ENCODE measurements at places on chromosomes 16 and 17.

GRCh38 chr17:78341559-78342448 is 18.1 kb downstream of the SOCS3 start:
- peak; percentile 65 for DNase-seq

DNA sequence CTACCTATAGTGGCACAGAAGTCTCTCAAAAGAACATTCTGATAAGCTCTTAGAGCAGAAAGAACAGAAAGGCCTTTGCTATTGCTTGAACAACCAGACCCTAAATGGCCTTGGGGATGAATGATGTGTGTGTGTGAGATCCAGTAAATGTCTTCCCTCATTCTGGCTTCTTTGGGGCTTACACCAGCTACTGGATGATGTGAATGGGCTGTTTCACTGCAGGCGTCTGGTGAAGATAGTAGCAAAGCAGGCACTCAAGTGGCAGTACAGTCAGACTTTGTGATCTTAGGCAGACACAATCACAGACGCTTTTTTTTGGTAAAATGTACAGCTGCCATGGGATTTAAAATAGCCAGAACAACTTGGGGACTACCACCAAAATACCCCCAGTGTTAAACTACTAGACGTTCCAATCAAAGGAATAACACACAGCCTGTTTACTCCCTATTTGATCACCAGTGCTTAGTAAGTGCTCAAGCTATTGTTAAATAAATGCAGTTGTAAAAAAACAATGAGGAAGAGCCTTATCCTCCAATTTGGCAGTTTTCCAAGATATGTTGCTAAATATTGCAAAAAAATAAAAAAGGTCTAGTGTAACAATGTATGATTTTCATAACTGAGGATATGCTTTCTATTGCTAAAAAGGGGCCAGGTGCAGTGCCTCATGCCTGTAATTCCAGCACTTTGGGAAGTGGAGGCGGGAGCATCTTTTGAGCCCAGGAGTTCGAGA is 17.9 kb downstream of the NDUFAB1 start:
- DNase-seq = no peak

DNA sequence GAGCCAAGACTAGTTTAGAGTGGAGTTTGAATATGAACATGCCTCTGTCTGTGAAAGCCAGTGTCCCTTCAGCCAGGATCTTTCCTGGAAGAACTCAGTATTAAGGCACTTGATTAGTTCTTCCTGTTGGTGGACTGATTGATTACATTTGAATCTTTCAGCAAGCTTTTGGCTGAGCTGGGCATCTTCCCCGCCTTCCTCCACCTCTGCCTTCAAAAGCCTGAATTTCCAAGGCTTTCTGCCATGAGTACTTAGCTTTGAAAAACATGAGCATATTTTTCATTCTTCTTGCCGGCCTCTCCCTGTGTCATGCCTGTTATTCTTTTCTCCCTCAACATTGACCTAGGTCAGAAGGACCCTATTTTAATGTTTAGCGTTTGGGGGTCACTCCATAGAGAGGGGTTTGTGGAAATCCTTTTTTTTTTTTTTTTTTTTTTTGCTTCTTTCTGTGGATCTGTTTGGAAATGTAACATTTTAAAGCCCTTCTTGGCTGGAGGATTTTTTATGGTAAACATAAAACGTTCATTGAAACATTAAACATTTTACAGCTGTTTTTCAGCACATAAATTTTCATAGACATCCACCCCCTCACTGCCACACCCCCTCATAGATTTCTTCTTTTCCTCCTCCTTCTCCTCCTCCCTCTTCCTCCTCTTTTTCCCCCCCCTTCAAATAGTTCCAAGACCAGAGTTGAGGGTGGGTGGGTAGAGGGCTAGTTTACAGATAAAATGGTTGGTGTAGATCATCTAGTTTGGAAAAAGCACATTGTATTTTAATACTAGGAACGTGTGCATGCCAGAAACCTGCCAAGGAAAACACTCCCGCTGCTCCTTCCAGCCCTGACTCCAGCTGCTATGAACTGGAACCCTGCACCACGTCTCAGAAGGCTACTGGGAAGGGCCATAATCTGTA is 645.9 kb downstream of the WWOX start:
- DNase-seq = no peak

DNA sequence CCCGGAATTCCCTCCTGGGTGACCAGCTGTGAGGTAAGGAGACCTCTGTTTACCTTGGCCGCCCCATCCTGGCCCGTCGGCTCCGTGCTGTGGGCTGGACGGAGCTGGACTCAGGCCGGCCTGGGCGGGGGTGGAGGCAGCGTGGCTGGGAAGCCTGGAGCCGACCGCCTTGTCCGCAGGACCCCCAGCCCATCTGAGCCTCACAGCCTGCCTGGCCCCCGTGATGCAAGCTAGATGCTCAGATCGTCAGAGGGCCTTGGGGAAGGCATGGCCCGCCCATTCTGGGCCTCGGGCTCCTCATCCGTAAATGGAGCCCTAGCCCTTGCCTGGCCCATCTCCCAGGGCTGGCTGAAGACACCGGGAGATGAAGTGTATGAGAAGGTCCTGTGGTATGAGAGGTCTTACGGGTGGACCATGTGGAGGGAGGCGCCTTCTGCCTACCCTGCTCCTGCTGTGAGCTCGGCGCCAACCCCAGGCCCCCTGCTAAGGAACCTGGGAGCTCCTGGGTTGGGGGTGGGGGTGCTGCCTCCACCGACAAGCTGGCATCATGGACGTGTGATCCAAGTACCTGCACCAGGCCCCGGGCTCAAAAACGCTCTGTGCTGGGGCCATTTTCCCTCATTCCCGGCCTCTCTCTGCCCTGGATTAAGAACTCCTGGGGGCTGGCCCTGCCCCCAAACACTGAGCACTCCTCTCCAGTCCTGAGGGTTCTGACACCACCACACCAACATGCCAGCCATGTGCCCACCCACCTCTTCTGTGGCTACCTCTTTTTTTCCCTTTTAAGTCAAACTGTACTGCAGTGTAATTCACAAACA is 5.4 kb upstream of the P2RX1 start:
- DNase-seq = no peak

- DNase-seq = no peak
Observed at GRCh38 chr16:49396206-49396720, 22.7 kb downstream of the C16orf78 start.

DNA sequence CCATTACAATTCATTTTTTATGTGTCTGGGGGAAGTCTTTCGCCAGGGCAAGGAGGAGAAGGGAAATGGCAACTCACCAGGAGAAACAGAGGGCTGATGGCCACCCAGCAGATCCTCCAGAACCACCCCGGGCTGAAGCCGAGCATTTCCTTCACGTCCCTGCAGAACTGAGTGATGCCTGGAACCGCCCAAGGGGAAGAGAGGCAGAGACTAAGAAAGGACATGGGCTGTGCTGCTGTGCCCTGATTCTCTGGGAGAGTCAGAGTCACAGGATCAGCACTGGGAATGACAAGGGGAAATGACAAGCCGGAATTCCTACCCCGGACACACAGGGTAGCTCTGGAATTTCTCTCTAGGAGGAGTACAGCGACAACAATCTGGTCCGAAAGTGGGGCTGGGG is 27.8 kb downstream of the SLC6A4 start:
- no peak for DNase-seq

All from head of caudate nucleus (tissue), 42 donors.